LNCaP clone FGC (cell line): ENCODE measurements at places on chromosomes 12 and 14.

DNA sequence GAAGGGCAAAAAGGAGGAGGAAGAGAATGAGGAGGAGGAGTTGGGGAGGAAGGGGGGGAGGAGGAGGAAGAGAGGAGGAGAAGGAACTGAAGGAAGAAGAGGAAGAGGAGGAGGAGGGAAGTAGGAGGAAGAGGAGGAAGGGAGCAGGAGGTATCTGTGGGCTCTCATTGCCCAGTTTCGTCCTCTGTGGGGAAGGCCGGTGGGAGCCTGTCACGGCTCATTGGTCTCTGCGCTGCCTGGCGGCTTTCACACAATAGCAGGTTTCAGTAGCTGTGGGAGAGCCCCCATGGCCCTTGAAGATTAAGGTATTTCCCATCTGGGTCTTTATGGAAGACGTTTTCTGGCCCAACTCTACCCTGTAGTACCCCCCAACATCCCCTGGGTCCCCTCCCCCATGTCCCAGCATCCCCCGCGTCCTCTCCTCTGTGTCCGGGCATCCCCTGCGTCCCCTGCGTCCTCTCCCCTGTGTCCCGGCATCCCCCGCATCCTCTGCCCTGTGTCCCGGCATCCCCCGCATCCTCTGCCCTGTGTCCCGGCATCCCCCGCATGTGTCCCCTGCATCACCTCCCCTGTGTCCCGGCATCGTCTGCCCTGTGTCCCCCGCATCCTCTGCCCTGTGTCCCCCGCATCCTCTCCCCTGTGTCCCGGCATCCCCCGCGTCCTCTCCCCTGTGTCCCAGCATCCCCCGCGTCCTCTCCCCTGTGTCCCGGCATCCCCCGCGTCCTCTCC is 278.2 kb upstream of the SFSWAP start:
- DNase-seq = no peak

GRCh38 chr12:65557438-65558181 is 266.7 kb upstream of the HMGA2 start:
- no peak for DNase-seq

GRCh38 chr12:110355073-110355472 is 48.4 kb downstream of the ANAPC7 start:
- no peak for DNase-seq

DNA sequence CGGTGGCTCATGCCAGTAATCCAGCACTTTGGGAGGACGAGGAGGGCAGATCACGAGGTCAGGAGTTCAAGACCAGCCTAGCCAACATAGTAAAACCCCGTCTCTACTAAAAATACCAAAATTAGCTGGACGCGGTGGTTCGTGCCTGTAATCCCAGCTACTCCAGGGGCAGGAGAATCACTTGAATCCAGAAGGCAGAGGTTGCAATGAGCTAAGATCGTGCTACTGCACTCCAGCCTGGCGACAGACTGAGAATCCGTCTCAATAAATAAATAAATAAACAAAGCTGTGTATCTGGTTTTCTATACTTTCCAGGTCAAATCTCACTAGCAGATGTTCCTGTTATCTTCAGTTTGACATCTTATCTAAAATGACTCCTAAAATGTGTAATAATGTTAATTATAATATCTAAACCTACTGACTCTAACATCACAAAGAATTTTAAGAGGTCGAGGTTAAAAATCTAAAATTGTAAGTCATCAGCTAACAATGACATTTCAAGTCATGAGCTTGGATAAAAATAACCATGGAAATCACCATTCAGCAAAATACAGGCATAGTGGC is 2.4 kb upstream of the SRP54 start:
- no peak for DNase-seq

- DNase-seq = peak; percentile 69
Observed at GRCh38 chr12:79685068-79685467, 5.7 kb downstream of the PAWR start.

DNA sequence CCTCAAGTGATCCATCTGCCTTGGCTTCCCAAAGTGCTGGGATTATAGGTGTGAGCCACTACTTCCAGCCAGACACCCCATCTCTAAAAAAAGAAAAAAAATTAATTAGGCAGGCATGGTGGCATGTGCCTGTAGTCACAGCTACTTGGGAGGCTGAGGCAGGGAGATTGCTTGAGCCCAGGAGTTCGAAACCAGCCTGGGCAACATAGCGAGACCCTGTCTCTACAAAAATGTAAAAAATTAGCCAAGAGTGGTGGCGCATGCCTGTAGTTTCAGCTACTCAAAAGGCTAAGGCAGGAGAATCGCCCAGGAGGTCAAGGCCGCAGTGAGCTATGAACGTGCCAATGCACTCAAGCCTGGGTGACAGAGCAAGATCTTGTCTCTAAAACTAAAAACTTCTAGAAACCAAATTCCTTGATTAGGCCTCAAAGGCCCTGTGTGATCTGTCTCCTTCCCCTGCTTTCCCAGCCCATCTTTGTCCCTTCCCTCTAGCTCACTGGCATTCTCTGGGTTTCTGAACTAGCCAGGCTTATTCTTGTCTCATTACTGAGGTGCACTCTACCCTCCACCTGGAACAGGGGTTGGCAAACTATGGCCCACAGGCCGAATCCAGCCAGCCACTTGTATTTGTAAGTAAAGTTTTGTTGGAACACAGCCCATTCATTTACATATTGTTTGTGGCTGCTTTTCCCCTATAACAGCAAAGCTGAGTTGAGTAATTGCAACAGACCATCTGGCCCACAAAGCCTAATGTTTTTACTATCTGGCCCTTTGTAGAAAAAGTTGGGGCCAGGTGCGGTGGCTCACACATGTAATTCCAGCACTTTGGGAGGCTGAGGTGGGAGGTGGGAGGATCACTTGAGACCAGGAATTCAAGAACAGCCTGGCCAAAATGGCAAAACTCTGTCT is 17.2 kb upstream of the TPCN1 start:
- no peak for DNase-seq
